ENCODE measurements at places on chromosomes 3 and 15.

DNA sequence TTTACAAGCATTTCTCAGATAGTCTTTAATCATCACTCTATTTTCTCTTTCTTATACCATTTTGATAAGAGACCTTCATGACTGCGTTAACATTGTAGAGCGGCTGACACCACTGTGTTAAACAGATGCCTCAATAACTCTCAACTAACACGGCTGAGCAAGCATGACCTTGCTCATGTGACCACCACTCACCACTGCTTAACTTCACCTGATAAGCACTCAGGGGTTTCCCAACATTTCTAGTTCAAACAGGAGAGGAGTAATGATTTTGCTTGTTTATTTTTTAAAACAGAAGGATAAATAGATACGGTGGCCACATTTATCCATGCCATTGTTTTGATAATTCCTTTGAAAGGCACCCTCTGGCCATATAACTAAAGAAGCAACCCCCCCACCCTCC lies 37.7 kb upstream of the TMEM45A start:
- DNase-seq: no peak

- peak; percentile 26 for DNase-seq
Observed at GRCh38 chr15:65833501-65834205, 35.6 kb upstream of the RAB11A start.

DNA sequence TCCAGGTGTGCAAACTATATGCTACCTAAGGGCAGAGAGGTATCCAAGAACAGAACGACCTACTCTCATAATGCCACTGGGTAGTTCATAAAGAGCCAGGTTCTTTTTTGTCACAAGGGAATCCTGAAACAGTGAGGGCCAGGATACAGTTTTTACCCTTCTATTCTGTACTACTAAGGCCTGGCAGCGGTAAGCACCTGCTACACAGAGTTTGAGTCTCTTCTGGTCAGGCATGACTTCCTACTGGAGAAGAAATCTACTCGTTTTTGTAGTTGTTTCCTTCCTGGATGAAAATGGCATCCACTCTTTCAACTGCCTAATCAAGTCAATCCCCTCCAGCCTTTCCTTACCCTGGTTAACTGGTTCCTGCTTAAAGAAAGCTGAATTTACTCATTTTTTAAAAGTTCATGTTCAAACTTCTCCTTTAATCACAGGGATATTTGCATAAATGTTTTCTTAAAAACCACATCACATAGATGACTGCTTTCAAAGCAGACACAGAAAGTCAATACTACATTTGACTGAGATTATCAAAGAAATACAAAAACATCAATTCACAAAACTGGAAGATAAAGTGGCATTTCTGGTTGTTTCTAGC lies 40.0 kb downstream of the MAP4 start:
- no peak for DNase-seq

DNA sequence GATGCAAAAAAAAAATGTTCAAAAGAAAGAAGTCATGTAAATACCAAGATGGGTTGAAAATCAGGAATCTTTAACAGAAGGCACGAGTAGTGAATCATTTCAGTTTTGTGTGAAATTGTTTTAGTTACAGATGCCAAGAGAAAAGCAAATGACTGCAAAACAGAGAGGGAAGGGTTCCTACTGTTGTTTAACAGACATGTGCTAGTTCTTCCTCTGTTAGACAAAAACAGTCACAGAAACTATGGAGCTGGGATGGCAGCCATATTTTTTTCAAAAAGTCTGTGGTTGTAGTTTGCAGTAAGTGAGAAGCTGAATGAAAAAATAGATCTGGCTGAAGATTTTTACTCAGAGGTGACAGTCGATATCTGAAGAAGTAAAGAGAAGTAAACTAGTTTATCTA lies 511.9 kb downstream of the ZIC1 start:
- DNase-seq: no peak

Data from stimulated activated CD4-positive, alpha-beta T cell treated with anti-CD3 and anti-CD28 coated beads, Interleukin-2, amount 100 ng/mL, for 48 hours (primary cell).